GM12864 (cell line): ENCODE measurements at places on chromosomes 12 and 14.

GRCh38 chr12:75041472-75041871 is 168.2 kb downstream of the KCNC2 start:
- DNase-seq = no peak

DNA sequence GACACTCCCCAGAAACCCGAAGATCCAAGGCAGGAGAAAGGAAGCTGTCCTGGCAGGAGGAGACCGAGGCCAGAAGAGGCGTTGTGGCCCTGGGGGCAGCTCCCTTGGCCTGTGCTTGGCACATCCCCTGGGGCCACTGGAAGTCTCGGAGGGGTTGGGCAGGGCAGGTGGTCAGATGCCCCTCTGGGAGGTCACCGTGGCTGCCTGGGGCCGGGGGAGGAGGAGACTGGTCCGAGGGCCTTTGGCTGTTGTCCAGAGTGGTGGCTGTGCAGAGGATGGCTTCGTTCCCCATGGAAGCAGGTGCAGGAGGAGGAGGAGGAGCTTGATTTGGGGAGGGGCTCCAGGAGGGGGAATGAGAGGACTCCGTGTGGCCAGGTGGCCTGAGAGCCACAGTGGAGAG is 3.3 kb upstream of the NUDT14 start:
- no peak for DNase-seq

DNA sequence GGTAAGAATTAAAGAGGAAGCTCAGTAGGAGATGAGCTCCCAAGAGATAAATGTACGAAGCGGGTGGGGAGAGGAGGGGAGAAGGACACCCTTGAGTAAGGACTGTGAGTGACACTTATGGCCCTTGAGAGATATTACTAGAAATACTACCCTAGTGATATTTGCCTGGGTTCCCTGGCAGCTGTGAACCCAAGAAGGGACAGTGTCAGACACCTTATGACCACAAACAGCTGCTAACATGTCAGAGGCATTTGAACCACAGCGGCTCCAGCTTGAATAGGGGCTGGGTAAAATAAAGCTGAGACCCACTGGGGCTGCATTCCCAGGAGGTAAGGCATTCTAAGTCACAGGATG is 19.6 kb upstream of the SLC6A12 start:
- no peak for DNase-seq

DNA sequence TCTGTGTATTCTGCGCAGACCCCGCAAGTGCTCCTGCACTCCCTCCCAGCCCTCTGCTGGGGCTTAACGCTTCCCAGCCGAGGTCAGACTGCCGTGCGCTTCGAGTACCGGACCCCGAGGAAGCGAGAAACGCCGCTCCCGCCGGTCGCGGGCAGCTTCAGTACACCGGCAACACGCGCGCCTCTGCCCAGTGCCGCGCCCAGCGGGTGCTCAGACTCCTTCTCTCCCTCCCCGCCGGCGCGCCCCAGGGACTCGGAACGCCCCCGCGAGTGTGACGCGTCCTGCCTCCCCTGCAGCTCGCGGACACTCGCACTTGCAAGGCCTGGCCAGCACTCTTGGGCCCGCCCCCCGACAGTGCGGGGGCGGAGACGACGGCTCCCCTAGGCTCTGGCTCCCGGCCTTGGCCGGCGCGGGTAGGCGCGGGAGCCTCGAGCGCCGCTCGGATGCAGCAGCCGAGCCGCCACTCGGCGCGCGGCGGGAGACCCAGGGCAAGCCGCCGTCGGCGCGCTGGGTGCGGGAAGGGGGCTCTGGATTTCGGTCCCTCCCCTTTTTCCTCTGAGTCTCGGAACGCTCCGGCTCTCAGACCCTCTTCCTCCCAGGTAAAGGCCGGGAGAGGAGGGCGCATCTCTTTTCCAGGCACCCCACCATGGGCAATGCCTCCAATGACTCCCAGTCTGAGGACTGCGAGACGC is at the start of gene PTGER2:
TSS of gene PTGER2 (plus strand) at position 410 of the 692 bp plus-strand sequence. CDS start at position 647, 237 bp downstream.
- DNase-seq = peak; percentile 12

DNA sequence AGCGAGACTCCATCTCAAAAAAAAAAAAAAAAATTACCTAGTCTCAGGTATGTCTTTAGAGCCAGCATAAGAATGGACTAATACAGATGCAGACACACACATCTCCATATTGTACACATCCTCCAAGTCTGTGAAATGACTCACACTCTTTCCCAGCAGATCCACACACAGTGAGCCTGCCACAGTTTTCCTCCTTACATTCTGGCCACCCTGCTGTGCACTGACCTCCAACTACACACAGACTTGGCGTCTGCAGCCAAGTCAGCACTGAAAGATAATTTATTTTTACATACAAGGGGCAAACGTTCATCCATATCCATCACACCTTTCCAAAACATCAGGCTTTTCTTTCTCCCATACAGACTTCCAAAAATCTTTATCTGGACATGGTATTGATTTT is 115.9 kb downstream of the SLC25A21 start:
- DNase-seq = no peak

GRCh38 chr12:13713556-13714410 is 267.6 kb downstream of the GRIN2B start:
- no peak for DNase-seq

GRCh38 chr12:121358073-121358472 is 5.9 kb upstream of the ANAPC5 start:
- no peak for DNase-seq

GRCh38 chr14:59239022-59239421 is 50.6 kb downstream of the DAAM1 start:
- no peak for DNase-seq

DNA sequence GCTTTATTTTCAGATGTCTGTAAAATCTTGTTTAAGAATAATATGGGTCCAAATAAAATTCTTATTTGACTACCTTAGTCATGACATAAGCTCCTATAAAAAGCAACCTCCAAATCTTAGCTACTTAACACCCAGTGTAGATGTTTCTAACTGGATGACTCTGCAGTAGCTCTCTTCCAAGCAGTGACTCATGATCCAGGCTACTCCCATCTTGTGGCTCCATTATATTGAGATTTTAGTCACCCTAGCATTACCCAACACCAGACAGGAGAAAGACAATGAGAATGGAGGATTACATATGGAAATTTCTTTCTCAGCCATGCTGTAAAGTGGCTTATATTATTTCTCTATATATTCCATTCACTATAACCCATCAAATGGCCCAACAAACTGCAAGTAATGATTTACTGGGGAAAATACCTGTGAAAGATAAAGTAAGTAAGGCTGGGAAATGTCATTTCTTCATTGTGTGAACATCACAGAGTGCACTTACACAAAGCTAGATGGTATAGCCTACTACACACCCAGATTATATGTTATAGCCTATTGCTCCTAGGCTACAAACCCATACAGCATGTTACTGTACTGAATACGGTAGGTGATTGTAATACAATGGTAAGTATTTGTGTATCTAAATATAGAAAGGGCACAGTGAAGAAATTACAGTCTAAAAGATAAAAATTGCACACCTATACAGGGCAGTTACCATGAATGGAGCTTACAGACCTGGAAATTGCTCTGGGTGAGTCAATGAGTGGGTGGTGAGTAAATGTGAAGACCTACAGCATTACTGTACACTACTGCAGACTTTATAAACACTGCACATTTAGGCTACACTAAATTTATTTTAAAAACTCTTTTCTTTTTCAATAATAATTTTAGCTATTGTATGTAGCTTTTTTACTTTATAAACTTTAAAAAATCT is 163.2 kb downstream of the DYRK2 start:
- no peak for DNase-seq

DNA sequence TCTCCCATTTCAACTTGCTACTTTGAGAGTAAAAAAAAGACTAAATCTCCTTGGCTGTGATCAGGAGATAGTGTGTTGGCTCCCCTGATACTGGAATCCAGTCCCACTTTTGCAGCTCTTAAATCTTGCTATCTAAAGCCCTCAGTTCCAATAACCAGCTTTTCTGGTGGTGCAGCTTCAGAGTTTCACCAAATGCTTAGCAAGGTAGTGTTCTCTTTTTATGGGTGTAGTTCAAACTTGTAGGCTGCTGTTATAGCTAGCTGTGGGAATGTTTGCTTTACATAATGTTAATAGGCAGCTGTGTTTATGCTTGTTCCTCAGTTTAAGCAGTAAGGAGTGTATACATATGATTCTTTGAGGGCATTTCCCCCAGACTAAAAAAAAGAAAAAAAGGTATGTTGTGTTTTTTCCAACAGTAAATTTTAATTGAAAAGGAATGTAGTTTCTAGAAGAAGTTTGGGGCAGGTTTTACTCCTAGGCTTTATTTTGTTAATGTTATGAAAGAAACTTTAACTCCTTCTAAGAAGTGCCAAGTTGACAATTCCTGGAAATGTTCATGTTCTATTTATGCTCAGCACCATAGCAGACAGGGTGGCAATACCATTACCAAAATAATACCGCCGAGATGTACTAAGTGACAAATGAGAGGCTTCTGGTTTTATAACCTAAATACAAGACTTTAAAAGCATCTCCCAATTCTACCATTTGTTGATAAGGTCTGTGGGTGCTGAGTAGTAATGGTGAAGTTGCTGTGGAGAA is 12.1 kb downstream of the CRADD start:
- no peak for DNase-seq

GRCh38 chr12:130680451-130680990 is 35.6 kb downstream of the RIMBP2 start:
- DNase-seq = no peak

- no peak for DNase-seq
Measured at GRCh38 chr12:130205495-130205894, 43.2 kb downstream of the FZD10 start.

GRCh38 chr14:44901696-44902095 is 60.1 kb downstream of the KLHL28 start:
- no peak for DNase-seq

DNA sequence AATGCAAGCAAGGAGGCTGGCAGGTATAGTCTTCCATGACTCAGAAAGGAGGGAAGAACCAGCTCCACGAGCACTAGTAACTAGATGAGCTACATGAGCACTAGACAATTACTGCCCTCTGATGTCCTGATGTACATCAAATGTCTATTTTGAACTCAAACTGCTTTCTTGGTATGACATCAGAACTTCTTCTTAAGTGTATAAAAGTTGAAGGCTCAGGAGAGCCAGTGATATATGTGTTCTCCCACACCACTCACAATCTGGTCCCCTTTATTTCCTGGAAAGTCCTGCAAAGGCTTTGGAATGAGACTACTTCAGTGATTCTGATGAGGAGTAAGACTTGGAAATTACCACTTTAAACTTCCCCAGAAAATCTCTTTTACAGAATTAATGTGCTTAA is 18.5 kb upstream of the DHRS7 start:
- no peak for DNase-seq

- DNase-seq = no peak
Measured at GRCh38 chr12:83197483-83197914, 510.8 kb downstream of the TMTC2 start.

DNA sequence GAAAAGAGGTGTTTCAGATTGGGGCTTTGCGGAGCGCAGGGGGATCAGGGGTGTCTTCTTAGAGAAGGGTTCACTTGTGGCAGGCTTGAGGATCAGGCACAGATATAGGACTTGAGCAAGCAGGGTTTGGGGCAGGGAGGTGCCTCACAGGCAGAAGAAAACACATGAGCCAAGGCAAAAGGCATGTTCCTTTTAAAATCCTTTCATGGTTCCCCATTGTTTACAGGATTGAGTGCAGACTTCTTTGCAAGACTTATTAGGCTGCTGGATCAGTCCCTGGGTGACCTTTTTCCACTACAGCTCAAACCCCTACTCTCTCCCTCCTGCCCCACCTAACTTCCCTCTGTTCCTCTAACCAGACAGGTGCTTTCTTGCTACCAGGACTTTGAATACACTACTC is 19.7 kb downstream of the HSPB8 start:
- no peak for DNase-seq

GRCh38 chr14:50088117-50088515 is 28.3 kb downstream of the VCPKMT start:
- DNase-seq = no peak
